Naive thymus-derived CD8-positive, alpha-beta T cell (primary cell): ENCODE measurements at places on chromosomes 16 and 17. TPM values are rescaled to one million over a fixed set of nuclear protein-coding genes. Genes with fewer than 3 reads are reported as not detected.

GRCh38 chr17:13409455-13409854 is 192.3 kb downstream of the HS3ST3A1 start:
- no peak for DNase-seq

GRCh38 chr16:89499767-89500166 is 8.4 kb upstream of the SPG7 start:
- no peak for DNase-seq

DNA sequence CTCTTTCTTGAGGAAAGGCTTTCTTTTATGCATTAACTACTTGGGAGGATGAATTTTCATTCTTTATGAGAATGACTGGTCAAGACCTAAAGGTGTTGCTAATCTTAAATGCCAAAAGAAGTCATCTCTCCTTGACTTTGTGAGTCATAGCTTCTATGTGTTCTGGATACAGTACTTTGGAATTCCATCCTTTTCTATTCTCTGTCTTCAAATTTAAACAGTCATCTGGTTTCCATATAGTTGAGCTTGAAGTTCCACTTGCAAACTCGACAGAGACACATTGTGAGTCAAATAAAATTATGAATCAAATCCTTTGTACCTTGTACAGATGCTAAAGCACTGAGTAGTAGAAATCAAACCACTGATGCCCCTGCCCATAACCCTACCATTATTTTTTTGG is 271.9 kb upstream of the PMFBP1 start:
- DNase-seq, result no peak

The PERCC1 gene
- polyA plus RNA-seq, result 0.19 TPM

DNA sequence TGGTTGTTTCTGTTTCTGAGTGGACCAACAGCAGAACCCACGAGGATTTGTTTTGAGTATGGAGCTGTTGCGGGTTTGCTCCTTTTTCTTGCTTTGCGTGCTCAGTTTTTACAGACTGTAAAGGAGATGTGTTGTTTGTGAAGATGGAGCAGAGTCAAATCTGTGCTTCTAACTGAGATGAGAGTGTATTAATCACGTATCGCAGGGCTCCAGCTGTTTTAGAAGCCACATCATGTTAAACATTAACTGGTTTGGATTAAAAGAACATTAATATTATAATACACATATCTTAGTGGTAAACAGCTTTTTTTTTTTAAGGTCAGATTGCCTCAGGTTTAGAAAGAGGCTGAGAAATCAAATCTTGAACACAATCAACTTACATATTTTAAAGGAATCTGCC is 69.4 kb downstream of the YPEL2 start:
- no peak for DNase-seq

DNA sequence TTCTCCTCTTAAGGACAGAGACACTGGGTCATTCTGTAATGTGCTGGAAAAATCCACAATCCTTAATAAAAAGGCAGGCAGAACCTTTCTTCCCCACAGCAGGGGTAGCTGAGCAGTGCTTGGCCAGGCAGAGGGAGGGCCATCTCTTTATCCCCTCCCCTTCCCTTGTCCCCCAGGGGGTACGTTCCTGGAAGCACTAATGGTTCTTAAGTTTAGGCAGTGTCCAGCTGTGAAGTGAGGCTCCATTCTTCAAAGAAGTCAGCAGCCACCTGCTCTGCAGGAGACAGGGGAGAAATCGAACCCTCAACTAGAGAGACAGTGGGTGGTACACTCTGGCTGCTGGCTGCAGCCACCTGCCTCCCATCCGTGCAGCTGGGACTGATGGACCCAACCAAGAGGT is 533.9 kb upstream of the CDH11 start:
- no peak for DNase-seq
